Kidney capillary endothelial cell (primary cell): ENCODE measurements at places on chromosomes 4 and X.
A peak's percentile ranks its signal among the peaks of the same experiment; 100 is the strongest.

GRCh38 chrX:130171446-130172126 is at the start of gene RAB33A:
RAB33A (plus strand) TSS chrX:130171962; CDS start chrX:130172063, 101 bp downstream.
- no peak for DNase-seq

DNA sequence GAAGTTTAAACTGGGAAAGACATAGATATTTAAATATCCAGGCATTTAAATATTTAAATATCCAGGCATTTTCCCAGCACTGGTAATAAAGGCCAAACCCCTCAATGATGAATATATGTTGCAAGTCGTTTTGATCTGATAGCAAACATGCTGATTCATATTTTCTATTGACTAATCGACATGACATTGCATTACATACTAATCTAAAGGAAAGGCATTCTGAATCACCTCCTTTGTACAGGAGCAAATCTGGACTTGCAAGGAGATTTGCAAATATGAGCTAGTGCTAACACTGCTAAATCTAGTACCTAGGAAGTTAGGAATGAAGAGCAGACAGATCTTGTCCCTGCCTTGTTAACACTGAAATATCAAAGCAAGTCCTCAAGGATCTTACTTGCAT is 207.3 kb downstream of the SLC7A11 start:
- DNase-seq = peak; percentile 63

GRCh38 chrX:80016182-80016581 is 1.6 kb downstream of the TBX22 start:
- no peak for DNase-seq

GRCh38 chrX:153641627-153642026 is 5.4 kb upstream of the DUSP9 start:
- no peak for DNase-seq

DNA sequence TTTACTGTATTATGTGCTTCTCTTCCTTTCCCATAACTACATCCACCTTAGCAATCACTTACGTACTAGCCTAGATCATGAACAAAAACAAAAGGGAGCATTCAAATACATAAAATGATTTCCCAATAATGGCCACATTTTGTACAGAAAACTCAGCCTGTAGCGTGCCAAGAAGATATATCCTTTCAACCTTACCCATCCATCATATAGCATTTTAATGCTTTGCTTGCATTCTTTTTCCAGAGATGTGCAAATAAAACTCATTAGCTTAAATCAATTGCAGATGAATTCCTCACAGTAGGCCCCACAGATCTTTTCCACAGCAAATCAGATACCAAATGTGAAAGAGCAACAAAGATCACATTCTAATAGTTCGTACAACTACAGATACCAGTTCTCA is 20.8 kb downstream of the GRSF1 start:
- no peak for DNase-seq
